Activated T-cell treated with anti-CD3 and anti-CD28 coated beads, Interleukin-2, amount 50 U/mL, for 72 hours (primary cell): ENCODE measurements at places on chromosomes 4 and X.

GRCh38 chr4:173213296-173213695, 44.7 kb downstream of the GALNT7 start:
- no peak overlapping the region for H3K4me3 ChIP-seq
- no peaks in the 10 kb centered on the region for H3K27me3 ChIP-seq
- peaks cover 39% of the 10 kb centered on the region for H3K4me1 ChIP-seq
- DNase-seq, result no peak

DNA sequence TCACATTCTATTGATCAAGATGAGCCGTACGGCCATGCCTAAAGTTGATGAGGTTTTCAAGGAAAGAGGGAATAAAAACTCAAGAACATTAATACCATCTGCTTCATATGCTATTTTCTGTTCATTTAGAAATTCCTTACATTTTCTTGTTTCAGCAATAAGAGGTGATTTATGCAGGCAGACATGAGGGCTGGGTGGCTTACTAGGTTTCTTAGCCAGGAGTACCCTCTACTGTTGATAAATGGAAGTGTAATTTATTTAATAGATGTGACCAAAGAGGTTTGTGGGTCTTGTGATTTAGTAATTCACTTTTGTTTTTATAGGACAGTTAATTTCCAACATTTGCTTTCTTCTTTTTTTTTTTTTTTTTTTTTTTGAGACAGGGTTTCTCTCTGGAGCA, 6.4 kb upstream of the SMIM9 start:
- H3K4me3 ChIP-seq, result no peak overlapping the region
- H3K4me1 ChIP-seq, result no peaks in the 10 kb centered on the region
- peaks cover 5% of the 10 kb centered on the region for H3K27me3 ChIP-seq
- no peak overlapping the region for H3K27ac ChIP-seq

DNA sequence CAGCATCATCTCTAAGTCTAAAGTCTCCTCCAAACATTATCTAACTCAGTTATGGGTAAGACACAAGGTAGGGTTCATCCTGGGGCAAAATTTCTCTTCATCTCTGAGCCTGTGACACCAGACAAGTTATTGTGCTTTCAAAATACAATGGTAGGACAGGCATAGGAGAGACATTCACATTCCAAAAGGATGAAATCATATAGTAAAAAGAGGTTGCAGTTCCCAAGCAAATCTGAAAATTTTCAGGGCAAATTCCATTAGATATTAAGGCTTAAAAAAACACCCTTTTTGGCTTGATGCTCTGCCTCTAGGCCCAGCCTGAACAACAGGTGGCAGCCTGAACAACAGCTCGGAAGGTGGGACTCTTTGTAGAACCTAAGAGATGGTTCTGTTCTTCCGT, 448.3 kb upstream of the SLIT2 start:
- no peak overlapping the region for H3K27ac ChIP-seq
- no peak for DNase-seq
- no peak overlapping the region for H3K4me3 ChIP-seq
- H3K4me1 ChIP-seq, result no peaks in the 10 kb centered on the region

GRCh38 chr4:181753207-181753606, 490.0 kb upstream of the TENM3 start:
- no peak for DNase-seq
- H3K4me1 ChIP-seq, result no peaks in the 10 kb centered on the region
- no peak overlapping the region for H3K27ac ChIP-seq
- H3K36me3 ChIP-seq, result no peaks in the 10 kb centered on the region

GRCh38 chr4:89486042-89486441, 178.4 kb upstream of the GPRIN3 start:
- no peaks in the 10 kb centered on the region for H3K36me3 ChIP-seq
- H3K4me1 ChIP-seq, result no peaks in the 10 kb centered on the region
- no peak overlapping the region for H3K4me3 ChIP-seq

DNA sequence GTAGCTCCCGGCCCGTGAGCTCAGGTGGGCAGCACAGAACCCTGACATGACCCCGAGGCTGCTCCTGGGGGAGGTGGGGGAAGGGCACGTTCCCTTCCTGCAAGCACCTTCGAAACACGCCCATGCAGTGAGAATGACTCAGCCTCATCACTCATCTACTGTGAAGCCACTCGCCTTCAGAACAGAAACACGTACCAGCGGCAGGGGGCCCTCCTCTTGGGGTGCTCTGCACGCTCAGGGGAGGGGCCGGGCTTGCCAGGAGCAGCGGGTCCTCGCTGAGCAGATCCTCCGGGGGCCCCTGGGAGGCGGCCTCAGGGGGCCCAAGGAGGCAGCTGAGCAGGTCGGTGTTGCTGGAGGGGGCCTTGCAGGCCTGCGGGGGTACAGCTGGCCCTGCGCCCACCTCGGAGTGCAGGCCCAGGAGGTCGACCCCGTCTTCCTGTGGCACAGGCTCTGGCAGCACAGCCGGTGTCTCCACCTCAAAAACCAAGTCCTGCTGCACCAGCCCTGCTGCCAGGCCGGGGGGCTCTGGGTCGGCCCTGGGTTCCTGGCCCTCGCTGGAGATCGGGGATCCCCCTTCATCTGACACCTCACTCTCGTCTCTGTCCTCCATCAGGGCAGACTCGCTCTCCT, 40.9 kb upstream of the CPLX1 start:
- no peak overlapping the region for H3K27ac ChIP-seq
- no peaks in the 10 kb centered on the region for H3K4me1 ChIP-seq
- H3K36me3 ChIP-seq, result peaks cover 26% of the 10 kb centered on the region
- H3K27me3 ChIP-seq, result no peaks in the 10 kb centered on the region
- DNase-seq, result peak; percentile 23
- H3K4me3 ChIP-seq, result no peak overlapping the region

- no peaks in the 10 kb centered on the region for H3K4me1 ChIP-seq
- H3K4me3 ChIP-seq, result no peak overlapping the region
- no peak overlapping the region for H3K27ac ChIP-seq
These were observed 30.1 kb downstream of the GABRB1 start for GRCh38 chr4:47061435-47061834.

DNA sequence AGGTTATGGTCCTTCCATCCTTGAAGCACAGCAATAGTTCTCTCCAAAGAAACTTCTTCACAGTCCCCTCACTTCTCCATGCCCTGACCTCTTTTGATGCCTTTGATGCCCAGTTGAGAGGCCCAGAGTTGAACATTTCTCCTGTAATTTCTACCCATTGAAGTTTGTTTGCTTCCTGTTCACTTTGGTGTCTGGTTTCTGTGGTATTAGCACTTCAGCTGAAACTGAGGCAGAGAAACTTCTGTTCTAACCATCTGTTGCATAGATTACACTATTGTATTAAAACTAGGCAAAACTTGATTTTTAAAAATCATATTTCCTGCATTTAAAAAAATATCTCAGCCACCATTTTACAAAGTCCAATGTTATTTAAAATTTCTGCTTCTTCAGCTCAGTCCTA, 89.8 kb upstream of the ADGRG2 start:
- no peak for DNase-seq
- no peaks in the 10 kb centered on the region for H3K4me1 ChIP-seq
- peaks cover 44% of the 10 kb centered on the region for H3K27me3 ChIP-seq
- H3K36me3 ChIP-seq, result no peaks in the 10 kb centered on the region
- H3K4me3 ChIP-seq, result no peak overlapping the region
- no peak overlapping the region for H3K27ac ChIP-seq

DNA sequence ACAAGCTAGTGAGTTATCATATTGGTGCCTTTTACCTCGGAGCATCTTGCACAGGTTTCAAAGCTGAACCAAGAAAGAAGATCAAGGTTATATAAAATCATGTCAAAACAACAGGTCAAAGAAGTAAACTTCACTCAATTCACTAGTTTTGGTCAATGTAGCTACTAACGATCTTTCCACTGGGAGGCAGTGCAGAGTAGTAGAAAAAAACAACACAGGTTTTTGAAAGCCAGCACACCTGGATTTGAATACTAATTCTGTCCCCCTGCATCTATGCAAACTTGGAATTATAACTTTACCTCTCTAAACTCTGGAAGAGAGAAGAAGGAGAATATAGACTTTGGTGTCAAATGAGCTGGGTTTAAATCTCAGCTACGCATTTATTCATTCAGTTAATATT, 266.1 kb downstream of the GRIA3 start:
- no peaks in the 10 kb centered on the region for H3K4me1 ChIP-seq
- H3K27me3 ChIP-seq, result peaks cover 14% of the 10 kb centered on the region
- H3K36me3 ChIP-seq, result no peaks in the 10 kb centered on the region
- no peak overlapping the region for H3K4me3 ChIP-seq
- DNase-seq, result no peak

GRCh38 chr4:65893957-65894755, 223.9 kb upstream of the EPHA5 start:
- H3K4me1 ChIP-seq, result no peaks in the 10 kb centered on the region
- H3K4me3 ChIP-seq, result no peak overlapping the region
- no peak overlapping the region for H3K27ac ChIP-seq
- H3K27me3 ChIP-seq, result no peaks in the 10 kb centered on the region
- no peak for DNase-seq

DNA sequence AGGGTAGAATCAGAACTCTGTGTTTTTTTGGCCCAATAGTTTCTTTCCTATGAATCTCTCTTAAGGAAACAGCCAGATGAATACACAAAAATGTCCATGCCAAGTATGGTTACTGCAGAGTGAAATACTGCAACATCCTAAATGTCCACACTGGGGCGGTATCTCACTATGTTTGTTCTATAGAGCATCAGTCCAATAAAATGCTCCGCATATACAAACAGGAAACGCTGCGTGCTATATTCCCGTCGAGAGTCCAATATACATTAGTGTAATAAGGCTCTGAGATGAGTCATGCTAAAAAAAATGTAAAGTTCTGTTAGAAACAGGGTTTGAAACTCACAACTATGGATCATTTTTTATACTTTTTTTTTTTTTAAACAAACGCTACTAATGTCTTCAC, 72.9 kb upstream of the ENOX2 start:
- H3K27ac ChIP-seq, result no peak overlapping the region
- no peaks in the 10 kb centered on the region for H3K36me3 ChIP-seq
- H3K4me3 ChIP-seq, result no peak overlapping the region
- peak; percentile 21 for DNase-seq
